ENCODE measurements at places on chromosomes 6 and 20. TPM values are rescaled to one million over a fixed set of nuclear protein-coding genes. Genes with fewer than 3 reads are reported as not detected.

RAET1E gene
- not detected for total RNA-seq

PACRG gene
- not detected for total RNA-seq

DNA sequence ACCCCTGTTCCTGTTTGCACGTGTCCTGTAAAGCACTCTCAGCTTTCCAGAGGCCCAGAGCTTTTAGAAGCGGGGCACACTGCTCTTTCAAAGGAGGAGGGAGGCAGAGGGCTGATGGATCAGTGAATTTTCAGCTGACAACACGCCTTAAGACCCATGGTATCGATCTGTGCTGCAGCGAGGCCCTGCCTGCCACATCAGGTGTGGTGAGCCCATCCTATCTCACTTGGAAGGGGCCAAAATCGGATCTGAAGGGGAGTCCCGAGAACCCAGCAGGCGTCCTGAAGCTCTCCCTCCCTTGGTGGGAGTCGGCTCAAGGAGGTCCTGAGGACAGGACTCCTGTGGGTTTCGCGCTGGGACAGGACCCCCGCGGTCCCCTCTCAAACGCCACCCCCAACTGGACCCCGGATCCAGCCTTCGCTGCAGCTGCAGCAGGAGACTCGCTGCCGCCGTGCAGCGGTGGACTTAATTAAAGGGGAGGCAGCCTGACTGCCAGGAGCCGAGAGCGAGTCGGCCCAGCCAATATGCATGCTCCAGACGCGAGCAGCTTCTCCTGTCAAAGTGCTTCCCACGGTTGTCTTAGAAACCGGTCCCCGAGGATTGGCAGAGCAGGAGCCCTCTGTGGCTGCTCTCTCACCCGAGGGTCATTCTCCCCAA is 580.0 kb upstream of the ZNF337 start:
- peaks cover 35% of the 10 kb centered on the region for H3K36me3 ChIP-seq
- no peaks in the 10 kb centered on the region for H3K27me3 ChIP-seq
- no peak overlapping the region for H3K4me3 ChIP-seq
- no peak overlapping the region for H3K27ac ChIP-seq
- no peak for DNase-seq

DNA sequence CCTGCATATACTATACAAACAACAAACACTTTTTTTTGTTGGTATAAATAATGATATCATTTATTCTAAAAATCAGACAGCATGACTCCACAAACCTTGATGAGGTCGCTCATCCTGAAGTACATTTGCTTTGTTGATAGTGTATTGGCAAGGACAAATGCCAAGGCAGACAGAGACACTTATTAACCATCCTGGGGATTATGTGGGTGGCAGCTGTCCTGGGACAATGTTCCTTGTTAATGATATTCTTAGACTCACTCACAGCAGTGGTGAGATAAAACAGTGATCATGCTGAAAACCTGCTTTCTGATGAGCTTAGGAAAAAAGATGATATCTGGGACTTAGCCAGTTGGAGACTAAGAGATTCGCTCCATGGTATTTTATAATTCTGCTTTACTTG is 85.4 kb upstream of the OGFRL1 start:
- H3K4me1 ChIP-seq = no peaks in the 10 kb centered on the region
- no peak overlapping the region for H3K27ac ChIP-seq
- DNase-seq = no peak
- H3K27me3 ChIP-seq = no peaks in the 10 kb centered on the region

- DNase-seq = peak; percentile 65
- H3K4me1 ChIP-seq = peaks cover 51% of the 10 kb centered on the region
- H3K36me3 ChIP-seq = peaks cover 6% of the 10 kb centered on the region
- peak overlapping the region; percentile 86 for H3K4me3 ChIP-seq
Observed at GRCh38 chr6:31401403-31401802, 2.0 kb upstream of the MICA start.

- DNase-seq = peak; percentile 90
- peaks cover 71% of the 10 kb centered on the region for H3K27me3 ChIP-seq
- no peak overlapping the region for H3K4me3 ChIP-seq
- peaks cover 18% of the 10 kb centered on the region for H3K4me1 ChIP-seq
- no peaks in the 10 kb centered on the region for H3K36me3 ChIP-seq
- no peak overlapping the region for H3K27ac ChIP-seq
Observed at GRCh38 chr6:1381481-1382330, 7.7 kb upstream of the FOXF2 start.

Data from activated CD4-positive, alpha-beta T cell treated with anti-CD3 and anti-CD28 coated beads, Interleukin-2, amount 10 ng/mL, durations not matched to agents 24 days and 14 days (primary cell).